ENCODE measurements at places on chromosomes 1 and 21.

DNA sequence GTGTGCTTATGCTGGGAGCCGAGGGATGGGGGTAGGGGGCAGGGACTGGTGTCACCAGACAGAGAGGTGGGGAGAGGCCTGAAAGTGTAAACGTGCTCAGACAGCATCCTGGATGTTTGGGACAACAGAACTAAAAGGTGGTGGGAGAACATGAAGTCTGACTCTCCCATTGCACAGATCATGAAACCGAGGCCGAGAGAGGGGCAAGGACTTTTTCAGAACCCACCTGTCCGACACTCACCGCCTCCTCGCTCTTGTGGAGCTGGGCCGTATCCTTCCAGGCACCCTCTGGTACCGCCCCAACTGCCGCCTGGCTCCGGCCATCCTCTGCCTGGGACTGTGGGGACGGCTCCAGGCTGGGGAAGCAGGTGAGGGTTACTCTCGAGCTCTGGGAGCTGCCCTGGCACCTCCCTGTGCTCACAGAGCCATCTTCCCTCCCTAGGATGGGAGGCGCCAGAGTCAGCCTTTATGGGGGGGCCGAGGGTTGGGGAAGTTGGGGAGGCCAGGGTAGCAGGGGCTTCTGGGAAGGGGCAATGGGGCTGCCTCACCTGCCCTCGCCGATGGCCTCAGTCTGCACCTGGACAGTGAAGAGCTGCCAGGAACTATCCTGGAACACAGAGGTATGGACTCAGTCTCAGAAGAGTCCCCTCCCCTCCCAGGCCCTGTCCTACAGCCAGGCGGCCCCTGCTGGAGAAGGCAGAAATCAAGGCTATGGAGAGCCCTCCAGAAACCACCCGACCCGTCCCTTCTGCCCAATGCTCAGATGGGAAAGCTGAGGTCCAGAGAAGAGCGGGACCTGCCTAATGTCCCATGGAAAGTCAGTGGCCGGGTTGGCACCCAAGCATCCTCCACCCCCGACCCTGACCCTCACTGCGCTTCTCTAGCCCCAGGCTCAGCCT, 7.0 kb downstream of the ATP13A2 start:
- no peak for DNase-seq

- no peak for DNase-seq
These were observed 84.5 kb upstream of the ST6GALNAC5 start for GRCh38 chr1:76782809-76783208.

- DNase-seq: no peak
These were observed 210.9 kb upstream of the NRIP1 start for GRCh38 chr21:15275615-15276235.

DNA sequence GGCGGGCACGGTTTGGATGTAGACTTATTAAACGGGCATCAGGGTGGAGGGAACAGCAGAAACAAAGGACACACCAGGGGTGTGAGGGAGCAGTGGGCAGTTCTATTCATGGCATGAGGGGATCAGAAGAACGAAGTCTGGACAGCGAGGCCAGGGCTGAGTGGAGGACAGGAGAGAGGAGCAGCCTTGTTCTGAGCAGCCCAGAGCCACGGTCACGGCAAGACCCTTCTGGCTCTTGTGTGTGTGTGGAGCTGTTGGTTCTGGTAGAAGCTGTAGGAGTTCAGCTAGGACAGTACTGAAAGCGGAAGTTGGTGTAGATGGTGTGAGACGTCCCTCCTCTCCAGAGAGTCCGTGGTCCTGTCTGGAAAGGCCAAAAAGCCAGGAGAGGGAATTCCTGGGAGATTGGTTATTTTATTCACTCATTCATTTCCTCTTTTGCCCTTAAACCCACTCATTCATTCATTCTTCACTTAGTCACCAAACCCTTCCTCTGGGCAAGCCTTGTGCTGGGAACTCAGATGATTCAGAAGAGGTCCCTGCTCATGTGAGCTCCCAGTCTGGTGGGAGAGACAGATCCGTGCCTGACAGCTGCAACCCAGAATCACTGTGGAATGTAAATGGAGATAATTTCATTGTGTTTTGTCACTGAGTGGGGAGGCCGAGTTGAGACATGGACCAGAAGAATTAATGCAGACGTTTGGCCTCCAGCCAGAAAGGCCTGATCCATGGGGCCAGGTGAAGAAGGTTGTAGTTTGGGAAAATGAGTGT, 4.1 kb upstream of the ACOT11 start:
- no peak for DNase-seq

- no peak for DNase-seq
These were observed 2.0 kb downstream of the CAMSAP2 start for GRCh38 chr1:200740571-200741208.

GRCh38 chr1:3240524-3241235, 171.7 kb downstream of the PRDM16 start:
- DNase-seq: no peak

DNA sequence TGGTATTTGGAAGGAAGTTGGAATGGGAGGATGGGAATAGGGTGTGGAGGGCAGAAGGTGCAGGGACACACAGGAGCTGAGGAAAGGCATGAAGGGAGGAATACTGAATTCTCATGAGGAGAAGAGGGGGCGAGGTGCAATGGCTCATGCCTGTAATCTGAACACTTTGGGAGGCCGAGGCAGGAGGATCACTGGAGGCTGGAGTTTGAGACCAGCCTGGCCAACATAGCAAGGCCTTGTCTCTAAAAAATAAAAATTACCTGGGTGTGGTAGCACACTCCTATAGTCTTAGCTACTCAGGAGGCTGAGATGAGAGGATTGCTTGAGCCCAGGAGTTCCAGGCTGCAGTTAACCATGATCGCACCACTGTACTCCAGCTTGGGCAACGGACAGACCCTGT, 117.3 kb downstream of the DTL start:
- no peak for DNase-seq

DNA sequence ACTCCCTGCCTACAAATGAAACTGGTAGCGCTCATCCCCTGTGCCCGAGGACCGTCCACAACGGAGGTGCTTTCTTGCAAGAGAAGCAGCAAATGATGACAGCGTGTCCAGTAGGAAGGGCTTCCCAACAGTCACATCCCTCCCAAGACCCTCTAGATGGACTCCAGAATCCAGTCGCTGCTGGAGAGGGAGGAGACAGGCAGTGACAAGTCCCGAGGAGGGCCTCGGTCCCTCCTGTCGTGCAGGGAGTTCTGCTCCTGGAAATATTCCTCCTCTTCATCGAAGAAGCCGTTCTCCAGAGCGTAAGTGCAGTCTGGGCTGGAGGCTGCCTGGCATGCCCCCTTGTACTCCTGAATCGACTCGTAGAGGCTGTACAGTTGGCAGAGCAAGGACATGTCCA, 20.3 kb downstream of the FAM89A start:
- DNase-seq: no peak

GRCh38 chr21:42584296-42584641, 69.2 kb upstream of the PDE9A start:
- DNase-seq: no peak

DNA sequence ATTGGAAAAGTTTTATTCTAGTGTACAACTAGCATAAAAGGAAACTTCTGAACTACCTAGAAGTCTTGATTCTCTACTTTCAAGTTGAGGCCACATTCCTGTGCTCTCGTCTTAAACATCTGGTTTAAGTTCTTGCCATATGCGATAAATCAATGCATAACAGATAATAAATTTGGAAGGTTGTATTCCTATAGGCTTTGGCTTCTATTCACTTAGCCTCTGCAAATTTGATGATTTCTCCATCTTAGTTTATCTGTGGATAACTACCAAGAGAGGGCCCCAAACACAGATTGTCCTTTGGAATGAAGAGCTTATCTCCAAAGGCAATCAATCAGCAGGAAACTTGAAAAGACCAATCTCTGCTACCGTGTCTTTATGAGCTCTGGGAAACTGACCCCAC, 11.7 kb upstream of the RNF2 start:
- no peak for DNase-seq

DNA sequence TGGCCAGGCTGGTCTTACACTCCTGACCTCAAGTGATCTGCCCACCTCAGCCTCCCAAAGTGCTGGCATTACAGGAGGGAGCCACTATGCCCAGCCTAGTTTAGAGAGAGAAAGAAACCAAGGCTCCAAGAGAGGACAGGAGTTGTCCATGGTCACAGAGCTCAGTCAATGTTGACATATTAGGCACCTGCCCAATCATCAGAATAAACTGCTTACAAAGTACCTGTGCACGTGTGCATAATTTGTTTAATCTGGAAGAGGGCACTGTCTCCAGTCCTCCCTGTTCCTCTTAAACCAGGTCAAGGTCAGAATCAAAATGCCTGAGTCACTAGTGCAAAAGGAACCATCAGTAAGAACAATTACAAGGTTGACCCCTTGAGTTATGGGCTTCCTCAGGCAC, 20.3 kb upstream of the MPZL1 start:
- no peak for DNase-seq

GRCh38 chr1:171850651-171851350, 9.5 kb downstream of the DNM3 start:
- no peak for DNase-seq

GRCh38 chr1:6124746-6125365, 55.3 kb downstream of the CHD5 start:
- DNase-seq: no peak

DNA sequence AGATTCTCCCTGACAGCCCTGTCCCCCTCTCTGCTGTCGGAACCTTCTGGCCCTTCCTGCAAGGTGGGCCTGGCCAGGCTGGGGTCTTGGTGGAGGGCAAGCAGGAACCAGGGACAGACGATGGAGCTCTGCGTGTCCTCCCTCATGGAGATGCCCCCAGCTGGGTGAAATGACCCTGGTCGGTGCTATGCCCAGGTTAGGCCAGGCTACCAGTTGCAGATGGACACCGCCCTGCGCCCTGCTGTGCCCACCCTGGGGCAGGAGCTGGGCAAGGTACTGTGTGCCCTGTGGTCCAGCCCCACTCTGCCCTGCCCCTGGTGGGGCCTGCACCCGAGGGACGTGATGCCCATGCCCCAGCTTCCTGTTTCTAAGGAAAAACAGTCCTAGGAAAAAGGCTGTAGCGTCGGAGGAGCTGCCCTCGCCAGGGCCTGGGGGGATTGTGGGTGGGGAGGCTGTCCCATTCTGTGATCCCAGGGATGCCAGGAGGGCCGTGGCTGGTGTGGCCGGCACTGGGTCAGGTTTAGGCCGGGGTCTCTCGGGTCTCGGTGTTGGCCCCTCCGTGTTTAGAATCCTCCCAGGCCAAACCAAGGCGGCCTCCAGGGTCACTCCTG, 77.6 kb downstream of the MORN1 start:
- no peak for DNase-seq

- no peak for DNase-seq
These were observed 1.0 kb upstream of the ENO1 start for GRCh38 chr1:8879464-8879921.

All from GDM1 (cell line).